ENCODE measurements at places on chromosomes 12 and 14.

DNA sequence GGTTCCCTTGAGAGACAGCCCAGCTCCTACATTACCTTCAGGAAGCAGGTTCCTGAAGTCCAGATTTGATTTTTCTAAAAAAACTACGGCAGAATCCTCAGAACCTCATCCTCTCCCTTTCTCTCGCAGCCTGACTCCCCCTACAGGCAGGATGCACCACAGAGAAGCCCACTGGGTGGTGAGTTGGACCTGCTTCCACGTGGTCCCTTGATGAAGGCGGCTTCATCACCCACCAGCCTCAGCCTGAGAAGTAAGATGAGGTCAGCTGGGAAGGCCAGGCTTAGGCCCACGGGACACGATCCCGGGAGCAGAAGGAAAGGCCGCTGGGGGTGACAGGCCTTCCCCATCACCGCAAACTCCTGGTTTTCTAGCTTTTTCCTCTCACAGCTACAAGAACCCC, 83.0 kb downstream of the ACTN1 start:
- no peak for DNase-seq

GRCh38 chr12:66008985-66009384, 121.6 kb downstream of the LLPH start:
- DNase-seq = no peak

- DNase-seq = no peak
Observed at GRCh38 chr12:109878247-109878625, 2.1 kb downstream of the GLTP start.

- no peak for DNase-seq
Observed at GRCh38 chr14:104925214-104925854, 655 bp downstream of the PLD4 start.

- DNase-seq = no peak
Observed at GRCh38 chr14:38226366-38226765, 18.7 kb downstream of the SSTR1 start.

- DNase-seq = no peak
Observed at GRCh38 chr12:88225776-88226175, 83.7 kb downstream of the TMTC3 start.

DNA sequence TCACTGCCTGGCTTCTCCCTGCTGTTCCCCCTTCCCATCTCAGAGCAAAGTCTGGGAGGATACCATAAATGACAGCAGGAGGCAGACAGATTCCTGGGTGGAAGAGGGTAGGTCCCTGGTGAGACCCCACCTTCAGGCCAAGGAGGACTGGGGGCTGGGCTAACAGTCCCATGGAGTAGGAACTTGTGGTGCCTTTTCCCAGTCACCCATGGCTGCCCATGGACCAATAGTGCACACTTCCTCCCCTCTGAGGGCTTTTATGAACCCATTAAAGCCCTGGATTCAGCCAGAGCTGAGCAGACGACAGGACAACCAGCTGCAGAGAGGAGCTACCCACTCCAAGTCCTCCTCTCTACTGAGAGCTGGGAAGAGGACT, 36.6 kb upstream of the OR5AU1 start:
- no peak for DNase-seq

- DNase-seq = no peak
Observed at GRCh38 chr12:7638064-7638759, 27.5 kb downstream of the APOBEC1 start.

DNA sequence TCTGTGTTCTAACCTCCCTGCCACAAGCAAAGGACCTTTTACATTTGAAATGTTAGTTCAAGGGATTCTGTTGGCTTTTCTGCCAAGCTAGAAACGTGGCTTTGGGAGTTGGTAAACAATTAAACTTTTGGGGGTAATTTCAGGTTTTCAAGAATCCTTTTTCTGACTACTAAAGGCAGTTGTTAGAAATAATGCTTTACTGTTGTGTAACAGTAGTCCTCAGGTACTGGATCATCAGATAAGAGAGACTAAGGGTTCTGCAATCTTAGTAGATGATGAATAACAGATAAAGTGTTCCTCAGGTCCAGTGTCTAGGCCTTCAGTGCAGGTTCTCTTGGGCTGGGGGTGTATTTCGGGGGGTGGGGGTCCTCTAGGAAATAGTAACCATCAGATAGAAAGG, 192.3 kb downstream of the SYNE2 start:
- DNase-seq = no peak

GRCh38 chr12:126667339-126667738, 1599.6 kb upstream of the TMEM132C start:
- DNase-seq = peak; percentile 45

- DNase-seq = no peak
Observed at GRCh38 chr12:72072592-72073212, 134.1 kb downstream of the TPH2 start.

GRCh38 chr14:73463411-73463810, 5.1 kb upstream of the NUMB start:
- DNase-seq = peak; percentile 92

DNA sequence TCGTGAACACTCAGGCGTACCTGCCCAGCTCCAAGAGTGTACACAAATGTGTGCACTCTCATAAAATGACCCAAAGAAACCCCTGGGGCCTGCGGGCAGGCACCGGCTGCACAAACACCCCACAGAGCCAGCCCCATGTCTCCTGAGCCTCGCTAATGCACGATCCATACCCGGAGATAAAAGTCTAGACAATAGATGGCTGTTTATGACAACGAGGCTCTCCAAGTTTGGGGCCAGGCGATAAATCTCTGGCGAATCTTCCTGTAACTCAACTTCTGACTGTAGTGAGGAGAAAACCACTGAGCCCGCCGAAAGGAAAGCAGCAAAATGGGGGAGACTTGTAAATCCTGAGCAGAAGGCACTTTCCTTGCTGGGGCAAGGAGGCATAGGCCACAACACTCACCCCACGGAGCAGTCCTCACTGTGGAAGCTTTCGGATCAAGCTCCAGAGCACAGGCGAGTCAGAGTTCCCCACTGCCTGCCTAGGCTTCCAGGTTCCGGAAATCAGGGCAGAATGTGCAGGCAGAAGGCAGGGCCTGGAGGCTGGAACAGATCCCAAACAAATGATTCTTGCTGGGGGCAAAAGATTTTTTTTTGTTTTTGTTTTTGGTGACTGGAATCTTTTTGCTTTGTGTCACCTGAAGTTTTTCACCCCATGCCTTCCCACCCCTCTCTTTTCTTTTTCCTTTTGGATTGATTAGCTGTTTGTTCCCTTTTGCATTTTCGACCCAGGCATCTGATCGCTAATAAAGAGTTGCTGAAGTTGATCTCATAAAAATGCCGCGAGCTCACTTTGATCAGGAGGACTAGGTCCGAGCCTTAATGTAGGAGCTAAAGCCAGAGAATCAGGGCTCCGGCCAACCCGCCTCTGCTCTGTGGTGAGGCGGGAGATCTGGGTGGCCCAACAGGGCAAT, 4.5 kb upstream of the HOXC11 start:
- DNase-seq = no peak

- peak; percentile 85 for DNase-seq
Observed at GRCh38 chr12:49698619-49699545, 8.3 kb downstream of the FMNL3 start.

DNA sequence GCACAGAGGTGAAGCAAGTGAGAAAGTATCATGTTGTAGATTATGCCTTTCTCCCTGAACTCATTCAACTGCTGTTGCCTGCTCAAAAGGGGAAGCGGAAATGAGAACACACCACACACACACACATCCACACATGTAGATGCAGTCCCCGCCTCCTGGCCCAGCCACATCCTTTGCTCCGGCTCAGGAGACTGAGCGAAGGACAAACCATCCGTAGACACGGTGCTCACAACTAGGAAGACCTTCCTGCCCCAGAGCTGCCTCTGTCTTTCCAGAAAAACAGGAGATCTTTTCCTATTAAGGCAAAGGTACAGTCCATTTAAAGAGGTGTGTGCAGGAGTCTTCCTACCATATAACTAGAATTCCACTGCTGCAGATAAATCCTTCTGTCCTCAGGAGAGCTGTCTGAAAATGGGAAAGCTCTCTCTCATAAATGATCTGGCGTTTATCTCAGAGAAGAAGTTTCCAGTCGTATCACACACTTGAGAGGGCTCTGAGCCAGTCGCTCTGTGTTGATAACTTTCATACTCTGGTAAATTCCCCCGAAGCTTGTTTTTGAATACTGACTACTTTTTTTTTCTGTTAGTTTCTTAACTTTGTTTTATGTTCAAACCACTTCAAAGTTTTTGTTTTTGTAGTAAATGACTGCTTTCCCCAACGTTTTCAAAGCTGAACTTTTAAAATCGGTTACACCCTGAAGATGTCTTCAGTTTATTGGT, at the start of gene TESPA1:
TESPA1 (minus strand) TSS at position 105 of the 719 bp plus-strand sequence. CDS start 10,200 bp downstream, outside the sequence.
- no peak for DNase-seq

DNA sequence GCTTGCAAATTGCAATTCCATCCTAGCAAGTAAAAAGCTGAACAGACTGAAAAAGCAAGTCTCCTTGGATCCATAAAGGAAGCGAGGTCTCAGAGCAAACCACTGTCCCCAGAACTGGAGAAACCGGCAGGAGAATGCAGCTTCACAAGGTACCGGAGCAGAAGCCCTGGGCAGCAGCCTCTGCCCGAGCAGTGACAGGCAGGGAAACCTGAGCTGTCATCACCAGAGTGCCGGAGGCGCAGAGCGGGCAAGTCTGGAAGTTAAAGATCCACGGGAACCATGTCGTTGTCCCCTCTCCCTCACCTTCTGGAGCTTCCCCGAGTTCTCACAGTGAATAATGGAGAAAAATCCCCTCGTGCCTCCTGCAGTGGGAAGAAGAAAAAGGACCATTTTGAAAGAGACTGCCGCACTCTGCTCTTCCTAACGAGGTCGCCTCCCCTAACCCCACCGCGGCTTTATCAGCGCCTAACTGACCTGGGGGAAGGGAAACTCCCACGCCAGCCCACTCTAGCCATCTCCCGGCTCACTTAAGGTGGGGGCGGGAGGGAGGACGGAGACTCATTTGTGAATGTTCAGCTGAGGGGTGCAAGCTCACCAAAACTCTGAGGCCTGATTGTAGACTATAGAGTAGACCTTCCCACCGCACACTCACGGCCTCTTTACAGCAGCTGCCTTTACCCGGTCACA, 27.8 kb downstream of the FBXL14 start:
- DNase-seq = no peak

DNA sequence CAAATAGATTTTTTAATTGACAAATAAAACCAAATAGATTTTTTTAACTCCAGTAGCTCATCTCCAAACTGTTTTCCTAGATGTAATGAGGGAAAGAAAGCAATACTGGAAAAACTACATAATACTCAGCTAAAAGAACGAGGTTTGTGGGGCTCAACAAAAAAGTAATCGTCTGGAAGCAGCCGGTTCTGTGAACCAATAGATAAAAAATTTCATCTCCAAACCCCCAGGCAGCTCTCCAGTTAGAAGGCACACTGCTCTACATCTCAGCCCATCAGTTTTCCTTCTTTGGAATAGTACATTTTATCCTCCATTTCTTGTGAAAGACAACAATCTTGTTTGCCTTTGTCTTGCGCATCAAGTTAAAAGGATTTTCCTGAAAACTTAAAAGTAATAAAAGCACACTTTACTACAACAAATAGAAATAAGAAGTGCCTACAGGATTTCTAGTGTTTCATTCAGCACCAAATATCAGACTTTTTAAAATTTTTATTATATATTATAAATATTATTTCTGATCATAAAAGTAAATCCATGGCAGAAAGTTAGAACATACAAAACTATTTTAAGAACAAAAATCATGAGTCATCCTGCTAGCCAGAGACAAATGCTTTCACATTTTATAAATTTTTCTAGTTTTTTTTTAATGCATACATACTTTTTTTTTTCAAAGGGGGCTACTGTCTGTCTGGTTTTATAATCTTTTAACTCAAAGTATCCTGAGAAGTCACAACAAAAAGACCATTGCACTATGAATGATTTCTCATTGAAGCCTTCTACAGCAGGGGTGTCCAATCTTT, 67.7 kb downstream of the EPS8 start:
- DNase-seq = peak; percentile 77

- DNase-seq = peak; percentile 80
Observed at GRCh38 chr14:33938131-33938949, 12.5 kb downstream of the EGLN3 start.

DNA sequence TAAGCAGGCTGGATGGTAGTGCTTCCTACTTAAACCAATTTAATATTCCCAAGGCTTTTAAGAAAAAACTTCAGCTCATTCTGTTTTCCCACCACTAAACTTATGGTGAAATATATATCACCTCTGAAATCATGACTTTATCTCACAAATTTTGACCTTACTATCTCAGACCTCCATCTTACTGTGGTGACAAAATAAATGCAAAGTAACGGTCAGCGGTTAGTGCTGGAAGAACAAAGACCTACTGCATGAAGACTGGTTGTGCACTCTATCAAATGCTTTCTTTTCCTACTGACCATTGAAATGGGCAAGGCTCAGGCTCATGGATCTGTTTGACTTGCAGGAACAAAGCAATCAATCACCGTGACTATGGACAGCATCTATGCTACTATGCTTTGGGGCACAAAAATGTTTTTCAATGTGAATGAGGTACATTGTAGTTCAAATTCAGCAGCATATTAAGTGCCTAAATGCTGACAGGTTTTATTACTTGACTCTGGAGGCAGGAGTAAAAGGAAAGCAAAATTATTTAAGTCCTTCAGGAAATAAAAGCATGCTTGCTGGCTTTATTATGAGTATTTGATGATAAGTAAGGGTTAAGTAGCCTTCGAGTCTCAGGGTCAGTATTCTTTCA, 43.1 kb upstream of the GTF2A1 start:
- DNase-seq = no peak

- DNase-seq = no peak
Observed at GRCh38 chr14:41385797-41386196, 220.9 kb upstream of the LRFN5 start.

GRCh38 chr12:112134731-112135130, 9.4 kb downstream of the TRAFD1 start:
- no peak for DNase-seq

GRCh38 chr14:58082491-58083098, 69.4 kb downstream of the ARMH4 start:
- DNase-seq = peak; percentile 95

GRCh38 chr12:108090107-108090899, 38.8 kb upstream of the WSCD2 start:
- DNase-seq = no peak

DNA sequence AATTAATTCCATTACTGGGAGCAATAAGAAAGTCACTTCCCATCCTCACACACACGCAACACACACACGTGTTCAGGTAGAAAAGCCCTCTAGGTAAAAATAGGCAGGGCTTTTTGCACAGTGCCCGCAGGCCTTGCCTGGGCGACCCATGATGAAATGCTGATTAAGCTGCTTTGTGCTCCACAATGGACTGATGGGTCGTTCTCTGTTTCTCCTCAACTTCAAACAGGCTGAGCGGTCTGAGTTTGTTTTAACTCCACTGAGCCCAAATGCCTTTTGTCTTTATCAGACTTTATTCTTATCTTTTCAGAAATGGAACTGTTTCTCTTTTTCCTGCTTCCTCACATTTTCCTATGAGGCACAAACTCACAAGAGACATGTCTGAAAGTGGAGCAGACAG, 9.4 kb upstream of the DACT1 start:
- peak; percentile 14 for DNase-seq

DNA sequence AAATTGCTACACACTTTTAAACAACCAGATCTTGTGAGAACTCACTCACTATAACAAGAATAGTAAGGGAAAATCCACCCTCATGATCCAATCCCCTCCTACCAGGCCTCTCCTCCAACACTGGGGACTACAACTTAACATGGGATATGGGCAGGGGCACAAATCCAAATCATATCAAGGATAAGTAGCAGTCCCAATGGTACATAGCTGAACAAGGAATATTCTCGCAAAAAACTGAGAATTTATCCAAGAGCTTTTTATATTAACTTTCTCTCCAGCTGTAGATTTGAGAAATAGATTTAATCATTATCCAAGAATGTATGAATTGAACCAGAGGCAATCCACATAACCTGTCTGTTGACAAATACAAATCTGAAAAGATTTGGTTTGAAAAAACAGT, 185.2 kb downstream of the TMTC3 start:
- no peak for DNase-seq

GRCh38 chr12:83128540-83128939, 441.8 kb downstream of the TMTC2 start:
- peak; percentile 20 for DNase-seq
